SJSA1 (cell line): ENCODE measurements at places on chromosomes 6 and 20. TPM values are rescaled to one million over a fixed set of nuclear protein-coding genes. Genes with fewer than 3 reads are reported as not detected.
A peak's percentile ranks its signal among the peaks of the same experiment; 100 is the strongest.

The EYA4 gene
- 0.05 TPM in 1 of 2 replicates, not detected in the other for total RNA-seq

The C20orf144 gene
- 0.18 TPM in 1 of 2 replicates, not detected in the other for total RNA-seq

The SLC12A5 gene
- not detected in 2 replicates for total RNA-seq

The RHAG gene
- total RNA-seq = not detected in 2 replicates

The TLDC2 gene
- not detected in 2 replicates for total RNA-seq

The FOXQ1 gene
- 0.66 and 2.0 TPM in 2 replicates for total RNA-seq

The ATP6V1G2 gene
- 0.13 TPM in 1 of 2 replicates, not detected in the other for total RNA-seq

The KLC4 gene
- 9.7 and 10.5 TPM in 2 replicates for total RNA-seq

The SOX18 gene
- 61.7 and 70.0 TPM in 2 replicates for total RNA-seq

The PTGIS gene
- total RNA-seq = not detected in 2 replicates

DNA sequence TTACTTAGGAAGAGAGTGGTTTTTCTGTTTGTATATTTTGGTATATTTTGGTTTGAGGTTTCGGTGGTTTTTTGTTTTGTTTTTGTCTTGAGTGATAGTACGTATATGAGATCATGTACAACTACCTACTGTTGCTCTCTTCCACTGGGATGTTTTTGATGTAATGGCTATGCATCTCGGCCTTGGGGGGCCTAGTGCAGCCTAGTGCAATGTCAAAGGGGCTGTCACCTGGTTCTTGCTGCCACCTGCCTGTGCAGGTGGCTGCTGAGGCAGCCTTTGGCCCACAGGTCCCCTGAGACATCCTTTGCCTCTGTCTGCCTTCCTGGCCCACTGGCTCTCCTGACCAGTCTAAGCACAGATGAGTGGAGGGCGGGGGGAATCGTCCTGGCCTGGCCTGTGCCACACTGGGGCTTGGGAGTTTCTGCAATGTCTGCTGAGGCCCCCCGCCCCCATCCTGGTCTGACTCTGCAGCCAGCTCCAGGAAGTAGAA is 546.6 kb downstream of the CD83 start:
- DNase-seq = peak; percentile 7
- no peak overlapping the region for H3K27ac ChIP-seq
- H3K4me3 ChIP-seq = no peak overlapping the region

DNA sequence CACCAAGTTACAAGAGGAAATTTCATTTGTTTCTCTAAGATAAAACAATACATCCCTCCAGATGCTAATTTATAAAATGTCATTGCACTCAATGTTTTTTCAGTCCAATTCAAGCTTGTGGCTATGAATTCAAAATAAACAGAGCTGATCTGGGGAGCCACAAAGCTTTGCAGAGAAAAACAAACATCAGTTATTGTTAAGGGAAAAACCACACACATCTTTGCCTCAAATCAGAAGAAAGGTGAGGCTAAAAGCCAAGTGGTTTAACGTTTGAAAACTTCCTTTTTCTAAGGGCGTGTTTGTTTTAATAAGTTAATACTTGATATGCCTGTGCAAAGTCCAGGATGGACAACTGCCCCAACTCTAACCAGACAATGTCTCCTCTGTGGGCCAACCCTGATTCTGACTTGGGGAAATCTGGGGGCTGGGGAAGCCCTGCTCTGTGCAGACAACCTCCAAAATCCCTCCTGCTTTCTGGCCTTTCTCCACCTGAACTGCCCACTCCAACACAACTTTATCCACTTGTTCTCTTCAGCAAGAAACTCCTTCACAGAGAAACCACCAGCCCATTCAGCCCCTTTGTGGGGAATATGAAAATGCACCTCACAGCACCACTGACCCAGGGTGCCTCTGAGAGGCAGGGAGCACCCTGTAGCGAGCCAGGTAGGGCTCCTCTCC is 44.6 kb upstream of the NT5E start:
- DNase-seq = no peak
- H3K36me3 ChIP-seq = no peaks in the 10 kb centered on the region
- peaks cover 67% of the 10 kb centered on the region for H3K4me1 ChIP-seq
- no peaks in the 10 kb centered on the region for H3K27me3 ChIP-seq

- no peak overlapping the region for H3K4me3 ChIP-seq
- DNase-seq = peak; percentile 44
- peaks cover 8% of the 10 kb centered on the region; the same call in 1 of the 2 replicates for H3K4me1 ChIP-seq
- H3K27ac ChIP-seq = no peak overlapping the region
- H3K36me3 ChIP-seq = no peaks in the 10 kb centered on the region
- no peaks in the 10 kb centered on the region for H3K27me3 ChIP-seq
Measured at GRCh38 chr6:22471132-22471690, 98.2 kb upstream of the HDGFL1 start.

DNA sequence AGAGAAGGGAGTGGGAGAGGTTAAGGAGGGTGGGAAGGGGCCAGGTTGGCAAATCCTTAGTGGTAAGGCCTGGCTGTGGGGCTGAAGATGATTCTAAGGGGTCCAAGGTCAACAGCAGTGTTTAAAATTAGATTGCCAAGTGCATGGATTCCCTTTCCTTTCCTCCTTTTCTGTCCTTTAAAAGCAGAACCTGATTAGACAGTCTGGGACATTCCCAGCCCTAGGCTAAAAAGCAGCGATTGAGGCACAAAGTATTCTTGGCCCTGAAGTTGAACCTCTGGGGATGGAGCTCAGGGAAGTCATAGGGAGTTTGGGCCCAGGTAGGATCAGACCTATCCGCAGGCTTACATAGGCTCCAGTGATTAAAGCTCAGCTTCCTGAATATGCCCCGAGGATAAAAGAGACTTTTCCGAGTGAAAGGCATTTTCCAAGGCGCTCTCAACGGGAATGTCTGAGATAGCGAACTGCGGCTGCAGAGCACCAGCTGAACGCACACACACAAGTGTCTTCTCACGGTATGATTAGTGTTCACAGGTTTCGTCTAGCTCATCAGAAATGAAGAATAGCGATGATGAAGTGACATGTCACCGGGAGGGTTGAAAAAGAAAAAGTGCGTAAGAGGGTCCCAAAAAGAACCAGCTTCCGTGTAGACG is 787 bp upstream of the CARMIL1 start:
- peak overlapping the region; percentile 57; the same call in 1 of the 2 replicates for H3K27ac ChIP-seq
- no peak for DNase-seq
- H3K4me1 ChIP-seq = peaks cover 24% of the 10 kb centered on the region
- no peaks in the 10 kb centered on the region for H3K36me3 ChIP-seq
- no peaks in the 10 kb centered on the region for H3K27me3 ChIP-seq

- peaks cover 39% of the 10 kb centered on the region for H3K27me3 ChIP-seq
- no peak overlapping the region for H3K27ac ChIP-seq
- no peak for DNase-seq
- no peaks in the 10 kb centered on the region for H3K36me3 ChIP-seq
- H3K4me1 ChIP-seq = no peaks in the 10 kb centered on the region
Measured at GRCh38 chr20:62782893-62783278, 13.4 kb upstream of the MRGBP start.

- no peaks in the 10 kb centered on the region for H3K27me3 ChIP-seq
- DNase-seq = no peak
- H3K36me3 ChIP-seq = peaks cover 6% of the 10 kb centered on the region; the same call in 1 of the 2 replicates
- no peaks in the 10 kb centered on the region for H3K4me1 ChIP-seq
Measured at GRCh38 chr20:3755269-3755668, 12.3 kb downstream of the ADISSP start.

GRCh38 chr6:158161566-158162254 is 6.4 kb downstream of the SERAC1 start:
- peaks cover 10% of the 10 kb centered on the region for H3K36me3 ChIP-seq
- no peaks in the 10 kb centered on the region for H3K27me3 ChIP-seq

DNA sequence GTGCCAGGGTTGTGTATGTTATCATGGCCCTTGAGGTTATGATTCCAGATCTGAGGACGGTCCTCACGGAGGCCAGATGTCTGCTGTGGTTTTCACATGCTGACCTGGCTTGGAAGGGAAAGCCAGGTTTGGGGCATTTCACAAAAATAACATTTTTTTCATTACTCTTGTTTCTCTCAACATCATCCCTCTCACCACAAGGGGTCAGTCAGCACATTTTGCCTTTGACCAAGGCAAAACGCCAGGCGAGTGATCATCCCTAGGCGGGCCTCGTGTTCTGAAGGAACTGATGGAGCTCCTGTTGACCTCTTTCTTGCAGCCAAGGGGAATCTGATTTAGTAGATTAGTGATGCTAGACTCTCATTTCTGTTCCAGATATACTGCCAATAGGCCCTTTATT is 133.5 kb downstream of the TBC1D7 start:
- H3K4me1 ChIP-seq = no peaks in the 10 kb centered on the region
- H3K27ac ChIP-seq = no peak overlapping the region
- no peak overlapping the region for H3K4me3 ChIP-seq
- DNase-seq = peak; percentile 22
- H3K27me3 ChIP-seq = no peaks in the 10 kb centered on the region

- H3K4me1 ChIP-seq = no peaks in the 10 kb centered on the region
- no peak overlapping the region for H3K4me3 ChIP-seq
- no peak overlapping the region for H3K27ac ChIP-seq
- no peak for DNase-seq
- H3K36me3 ChIP-seq = no peaks in the 10 kb centered on the region
Measured at GRCh38 chr6:154164397-154164796, 125.4 kb downstream of the OPRM1 start.

DNA sequence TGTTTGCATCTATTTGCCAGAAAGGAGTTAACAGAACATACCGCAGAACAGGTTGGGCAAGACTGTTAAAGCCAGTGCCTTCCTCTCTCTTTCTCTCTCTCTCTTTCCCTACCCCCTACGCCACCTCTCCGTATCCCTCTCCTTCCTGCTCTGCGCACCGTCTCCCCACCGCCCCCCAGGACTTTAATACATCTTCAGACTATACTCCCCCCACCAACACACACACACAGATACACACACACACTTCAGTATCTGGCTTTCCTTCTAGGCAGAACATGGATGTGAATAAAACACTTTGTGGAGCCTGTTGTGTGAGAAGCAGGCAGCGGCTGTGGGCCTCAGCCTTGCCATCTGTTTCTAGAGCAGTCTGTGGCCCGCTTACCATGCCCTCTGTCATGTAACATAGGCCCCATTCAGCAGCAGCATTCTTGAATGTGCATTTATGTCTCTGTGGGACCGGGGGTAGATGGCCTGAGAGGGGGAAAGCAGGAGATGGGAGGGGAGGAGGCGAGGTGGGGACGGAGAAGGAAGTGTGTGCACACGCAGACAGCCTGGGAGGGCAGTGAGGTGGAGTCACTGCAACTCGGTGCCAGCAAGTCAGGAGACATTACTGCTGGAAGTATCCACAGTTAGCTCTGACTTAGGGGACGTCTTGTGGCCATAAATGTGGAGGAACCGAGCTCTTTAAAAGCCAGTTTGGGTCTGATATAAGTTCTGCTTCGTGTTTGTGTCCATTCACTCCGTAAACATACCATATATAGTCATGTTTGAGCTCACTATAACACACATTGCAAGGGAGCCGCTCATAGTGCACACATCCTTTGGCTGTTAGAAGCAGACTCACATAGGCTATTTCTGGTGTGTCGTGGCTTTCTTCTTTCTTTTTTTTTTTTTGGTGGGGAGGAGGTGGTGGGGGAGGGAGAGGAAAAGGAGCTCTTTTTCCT is 38.4 kb downstream of the RREB1 start:
- peaks cover 44% of the 10 kb centered on the region for H3K4me1 ChIP-seq
- H3K36me3 ChIP-seq = peaks cover 5% of the 10 kb centered on the region; the same call in 1 of the 2 replicates
- no peaks in the 10 kb centered on the region for H3K27me3 ChIP-seq
- peak overlapping the region; percentile 5 for H3K4me3 ChIP-seq

DNA sequence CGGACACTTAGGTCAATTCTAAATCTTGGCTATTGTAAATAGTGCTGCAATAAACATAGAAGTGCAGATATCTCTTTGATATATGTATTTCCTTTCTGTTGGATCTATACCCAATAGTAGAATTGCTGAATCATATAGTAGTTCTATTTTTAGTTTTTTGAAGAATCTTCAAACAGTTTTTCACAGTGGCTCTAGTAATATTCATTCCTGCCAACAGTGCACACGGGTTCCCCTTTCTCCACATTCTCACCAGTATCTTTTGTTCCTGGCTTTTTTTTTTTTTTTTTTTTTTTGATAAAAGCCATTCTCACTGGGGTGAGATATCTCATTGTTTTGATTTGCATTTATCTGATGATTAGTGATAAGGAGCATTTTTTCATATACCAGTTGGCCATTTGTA is 1.8 kb upstream of the FBXL4 start:
- H3K27me3 ChIP-seq = peaks cover 7% of the 10 kb centered on the region
- no peak overlapping the region for H3K4me3 ChIP-seq
- no peak overlapping the region for H3K27ac ChIP-seq
- peaks cover 8% of the 10 kb centered on the region for H3K4me1 ChIP-seq

GRCh38 chr6:137254966-137255365 is 35.8 kb upstream of the IFNGR1 start:
- H3K4me3 ChIP-seq = no peak overlapping the region
- H3K4me1 ChIP-seq = no peaks in the 10 kb centered on the region; the same call in 1 of the 2 replicates
- no peak overlapping the region for H3K27ac ChIP-seq
- no peak for DNase-seq

- no peak overlapping the region for H3K4me3 ChIP-seq
- DNase-seq = no peak
- H3K36me3 ChIP-seq = peaks cover 30% of the 10 kb centered on the region
Measured at GRCh38 chr6:135465903-135466302, 31.6 kb downstream of the AHI1 start.
